Gastroesophageal sphincter (tissue), 4 donors: ENCODE measurements at places on chromosomes 2 and 18.

- no peak for ATAC-seq
- H3K4me3 ChIP-seq: no peak overlapping the region
- no peaks in the 10 kb centered on the region for H3K27me3 ChIP-seq
Observed at GRCh38 chr18:36403896-36404820, 106.6 kb downstream of the FHOD3 start.

DNA sequence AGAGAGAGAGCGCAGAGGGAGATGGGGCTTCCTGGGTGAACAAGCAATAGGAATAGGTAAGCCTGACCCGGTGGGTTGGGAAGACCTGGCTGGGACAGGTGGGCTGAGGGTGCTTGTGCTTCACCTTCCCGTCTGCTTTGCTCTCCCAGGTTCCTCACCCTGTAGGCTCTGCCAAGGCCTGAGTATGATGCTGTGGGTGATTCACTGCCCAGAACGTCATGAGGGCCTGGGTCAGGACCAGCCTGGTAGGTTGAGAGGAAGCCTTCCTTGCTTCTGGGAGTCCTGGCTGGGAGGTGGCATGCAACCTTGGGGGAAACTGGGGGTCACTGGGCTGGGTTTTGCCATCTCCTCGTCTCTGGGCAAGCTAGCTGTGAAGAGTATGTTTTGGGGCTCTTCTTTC lies 220.2 kb upstream of the APCDD1 start:
- peaks cover 26% of the 10 kb centered on the region for H3K4me1 ChIP-seq
- no peak for ATAC-seq
- no peaks in the 10 kb centered on the region for H3K27me3 ChIP-seq

- no peaks in the 10 kb centered on the region for H3K27me3 ChIP-seq
- no peaks in the 10 kb centered on the region for H3K36me3 ChIP-seq
- no peaks in the 10 kb centered on the region for H3K4me1 ChIP-seq
- H3K27ac ChIP-seq: no peak overlapping the region
Observed at GRCh38 chr2:12934146-12934756, 217.5 kb downstream of the TRIB2 start.

DNA sequence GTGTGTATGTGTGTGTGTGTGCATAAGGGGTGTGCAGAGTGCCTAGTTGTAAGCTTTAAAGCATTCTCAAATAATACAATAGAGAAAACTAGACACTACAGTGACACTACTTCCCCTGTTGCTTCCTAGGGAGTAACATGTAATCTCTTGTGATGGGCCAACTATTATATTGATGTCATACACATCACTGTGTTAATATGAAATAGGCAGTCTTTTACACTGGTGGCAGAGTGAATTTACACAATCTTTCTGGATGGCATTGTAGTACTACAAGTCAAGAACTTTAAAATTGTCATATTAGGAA lies 488.0 kb upstream of the ZEB2 start:
- H3K36me3 ChIP-seq: no peaks in the 10 kb centered on the region
- no peak for ATAC-seq
- no peak overlapping the region for H3K27ac ChIP-seq

DNA sequence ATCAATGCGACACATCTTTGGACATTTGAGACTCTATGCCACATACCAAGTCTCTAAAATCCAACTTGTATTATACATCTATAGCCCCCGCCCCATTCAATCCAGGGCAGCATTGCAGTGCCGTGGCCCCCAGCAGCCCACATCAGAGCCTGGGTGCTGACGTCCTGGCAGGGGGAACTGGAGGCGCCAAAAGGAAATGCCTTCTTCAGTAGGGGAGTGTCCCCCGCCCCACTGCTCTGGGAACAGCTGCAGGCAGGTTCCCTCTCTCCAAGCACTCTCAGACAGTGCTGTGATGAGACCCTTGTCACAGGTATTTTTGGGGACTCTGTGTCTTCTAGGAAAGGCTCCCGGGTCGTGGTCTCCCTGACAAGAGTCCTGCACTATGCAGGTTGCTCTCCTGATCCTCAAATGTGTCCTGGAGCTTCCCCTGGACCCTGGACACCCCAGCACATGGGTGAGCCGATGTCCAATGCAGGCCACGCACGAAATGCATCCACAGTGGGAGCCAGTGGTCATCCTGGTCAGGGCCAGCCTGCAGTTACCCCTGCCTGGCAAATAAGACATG lies 188.7 kb downstream of the RTP5 start:
- H3K4me1 ChIP-seq: no peaks in the 10 kb centered on the region
- no peaks in the 10 kb centered on the region for H3K36me3 ChIP-seq
- H3K4me3 ChIP-seq: no peak overlapping the region
- no peak for ATAC-seq
- no peak overlapping the region for H3K27ac ChIP-seq
- peaks cover 48% of the 10 kb centered on the region for H3K27me3 ChIP-seq
